ENCODE measurements at places on chromosomes 3 and 15.

DNA sequence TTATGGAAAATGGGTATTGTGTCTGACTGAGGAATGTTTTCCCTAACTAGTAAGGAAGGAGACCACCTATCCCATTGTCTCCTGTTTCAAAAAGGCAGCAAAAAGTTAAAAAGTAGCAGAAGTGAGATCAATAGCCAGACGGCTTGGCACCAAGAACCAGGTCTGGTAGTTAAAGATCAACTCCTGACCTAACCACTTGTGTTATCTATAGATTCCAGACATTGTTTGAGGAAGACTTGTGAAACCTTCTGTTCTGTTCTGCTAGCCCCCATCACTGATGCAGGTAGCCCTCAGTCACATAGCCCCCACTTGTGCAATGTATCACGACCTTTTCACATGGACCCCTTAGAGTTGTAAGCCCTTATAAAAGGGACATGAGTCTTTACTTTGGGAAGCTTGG, 46.3 kb upstream of the C2CD4B start:
- DNase-seq: no peak

DNA sequence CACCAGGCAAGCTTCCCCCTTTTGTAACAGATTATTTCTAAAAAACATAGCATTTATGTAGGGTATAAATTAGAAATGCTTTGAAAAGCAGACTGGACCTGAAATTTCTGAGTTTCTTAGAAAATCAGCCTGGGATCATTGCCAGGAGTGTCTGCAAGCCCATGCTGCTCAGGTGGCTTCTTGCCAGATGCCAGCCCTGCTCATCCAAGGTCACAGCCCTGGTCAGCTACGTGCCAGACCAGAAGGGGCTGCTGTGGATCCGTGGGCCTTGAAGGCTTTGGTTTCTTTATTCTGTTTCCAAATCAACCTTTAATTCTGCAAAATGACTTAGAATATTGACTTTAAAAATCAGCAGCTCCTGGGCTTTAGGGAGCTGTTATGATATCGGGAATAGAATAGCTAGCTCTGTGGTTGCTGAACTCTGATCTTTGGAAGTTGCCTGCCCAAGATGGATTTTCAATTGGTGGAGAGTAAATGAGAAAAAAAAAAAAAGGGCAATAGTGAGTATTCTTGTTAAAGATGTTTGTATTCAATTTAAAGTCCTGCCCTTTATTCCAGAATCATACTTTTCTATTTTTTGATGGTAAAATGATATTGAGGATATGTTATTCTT, 370.1 kb upstream of the ONECUT1 start:
- DNase-seq: no peak

DNA sequence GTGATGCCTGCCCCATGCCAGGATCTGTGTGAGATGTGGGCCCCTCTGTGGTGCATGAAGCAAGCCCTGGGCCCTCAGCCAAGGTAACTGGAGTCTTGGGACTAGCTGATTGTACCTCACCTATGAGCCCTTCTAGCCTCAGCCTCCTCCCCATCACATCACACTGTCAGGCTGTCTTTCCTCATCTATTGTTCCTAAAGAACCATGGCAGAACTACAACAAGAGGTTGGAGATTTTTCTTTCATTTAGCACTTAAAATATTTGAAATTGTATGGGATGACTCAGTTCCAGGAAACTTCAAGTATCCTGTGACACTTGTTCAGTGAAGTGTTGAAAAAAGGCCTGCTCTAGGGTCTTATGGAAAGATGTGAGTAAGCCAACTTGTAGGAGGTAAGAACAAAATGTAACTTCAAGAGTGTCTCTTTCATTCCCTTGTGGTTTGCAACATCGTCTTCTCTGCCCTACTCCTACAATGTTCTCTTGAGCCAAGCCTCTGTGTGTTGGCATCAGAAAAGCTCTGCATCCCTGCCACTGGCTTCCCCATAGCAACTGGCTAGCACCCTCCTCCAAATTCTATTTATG, 58.7 kb upstream of the TIPARP start:
- DNase-seq: no peak

DNA sequence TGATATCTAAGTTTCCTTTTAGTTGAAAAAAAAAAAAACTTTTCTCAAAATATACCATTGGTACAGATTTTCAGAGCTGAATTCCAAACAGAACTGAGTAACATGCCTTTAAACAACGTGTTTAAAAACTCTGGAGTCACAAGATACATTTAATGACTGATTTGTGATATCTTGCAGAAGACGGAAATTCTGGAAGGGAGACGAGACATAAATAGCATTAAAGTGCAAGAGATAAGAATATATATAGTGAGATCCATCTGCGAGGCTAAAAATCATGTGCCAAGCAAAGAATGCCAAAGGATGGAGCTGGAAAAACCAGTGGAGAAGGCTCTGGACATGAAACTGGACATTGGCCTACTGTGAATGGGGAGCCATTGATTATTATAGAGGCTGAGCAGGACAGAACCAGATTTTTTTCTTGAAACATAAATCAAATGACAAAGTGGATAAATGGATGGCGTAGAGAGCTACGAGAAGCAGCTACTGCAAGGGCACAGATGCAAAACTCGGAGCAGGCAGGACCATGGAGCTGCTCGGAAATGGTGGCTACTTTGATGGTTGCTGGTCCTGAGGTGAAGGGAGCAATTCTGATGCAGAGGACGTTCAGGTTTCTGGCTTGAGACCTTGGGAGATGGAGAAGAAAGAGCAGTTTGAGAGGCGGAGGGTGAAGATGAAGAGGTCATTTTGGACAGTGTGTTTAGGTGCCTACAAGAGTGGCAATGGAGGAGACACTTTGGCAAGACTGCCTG, 88.8 kb downstream of the CPN2 start:
- no peak for DNase-seq

All from stimulated activated CD8-positive, alpha-beta memory T cell treated with anti-CD3 and anti-CD28 coated beads, Interleukin-4, amount 100 ng/mL, for 24 hours (primary cell).